ENCODE measurements at places on chromosomes 4 and X.
A peak's percentile ranks its signal among the peaks of the same experiment; 100 is the strongest.

DNA sequence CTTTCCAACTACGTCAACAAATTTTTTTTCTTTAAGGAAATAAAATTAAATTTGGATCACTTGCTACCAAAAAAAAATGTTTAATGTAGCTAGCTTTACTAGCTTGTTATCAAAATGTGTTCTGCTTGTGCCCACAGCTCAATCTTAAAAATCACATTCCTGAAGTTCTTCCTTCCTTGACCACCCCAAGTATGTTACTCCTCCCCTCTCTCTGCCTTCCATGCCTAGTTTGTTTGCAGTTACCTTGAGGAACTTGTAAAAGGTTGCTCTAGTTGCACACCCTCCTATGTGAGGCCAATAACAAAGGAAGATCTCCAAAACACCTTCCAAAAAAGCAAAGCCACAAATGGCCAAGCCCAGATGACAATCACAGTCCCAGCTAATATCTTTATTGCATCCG is 19.6 kb upstream of the TMEM184C start:
- no peak for DNase-seq

GRCh38 chr4:67549123-67549522 is 3.8 kb upstream of the CENPC start:
- DNase-seq = no peak

GRCh38 chr4:2795893-2796848 is 3.3 kb downstream of the SH3BP2 start:
- DNase-seq = no peak

GRCh38 chr4:36152735-36153134 is 91.6 kb downstream of the ARAP2 start:
- no peak for DNase-seq

- DNase-seq = no peak
Measured at GRCh38 chr4:61049018-61049417, 151.1 kb upstream of the ADGRL3 start.

GRCh38 chr4:140240237-140240636 is 86.3 kb upstream of the MAML3 start:
- no peak for DNase-seq

- no peak for DNase-seq
Measured at GRCh38 chrX:71627588-71628404, 9.5 kb upstream of the CXCR3 start.

DNA sequence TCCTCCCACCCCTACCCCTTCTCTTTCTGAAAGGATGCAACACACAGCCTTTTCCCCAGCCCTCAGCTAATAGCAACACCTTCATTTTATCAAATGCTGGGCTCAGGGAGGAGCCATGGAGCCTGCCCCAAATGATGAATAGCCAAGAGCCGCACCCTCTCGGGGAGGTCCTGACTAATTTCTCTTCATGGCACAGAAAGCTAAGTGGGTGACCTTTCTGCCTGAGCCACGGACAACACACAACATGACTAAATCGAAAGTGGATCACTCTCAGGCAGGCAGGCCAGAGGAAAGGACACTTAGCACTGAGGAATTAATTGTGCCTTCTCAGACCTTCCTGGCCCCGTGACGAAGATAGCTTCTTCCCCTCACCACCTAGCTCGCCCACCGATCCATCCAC is 165.1 kb upstream of the RAI2 start:
- DNase-seq = no peak

DNA sequence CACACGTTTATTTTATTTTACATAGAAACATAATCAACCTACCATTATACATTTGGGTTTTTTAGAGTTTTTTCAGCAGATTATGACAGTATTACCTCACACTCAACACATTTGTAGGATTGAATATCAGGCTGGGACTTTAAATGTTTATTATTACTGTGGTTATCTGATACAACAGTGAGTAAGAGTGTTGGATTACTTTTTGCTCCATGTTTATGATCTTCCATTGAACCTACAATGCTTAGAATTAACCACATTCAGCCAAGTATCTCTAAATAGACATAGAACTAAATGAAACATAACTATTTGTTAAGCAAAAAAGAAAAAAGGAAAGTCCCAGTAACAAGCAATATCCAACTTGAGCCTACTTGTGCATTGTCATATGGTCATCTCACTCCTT is 607.4 kb upstream of the PITX2 start:
- no peak for DNase-seq

- no peak for DNase-seq
Measured at GRCh38 chr4:118254368-118254767, 98.4 kb downstream of the PRSS12 start.

GRCh38 chrX:72203421-72203820 is 21.9 kb downstream of the PIN4 start:
- no peak for DNase-seq

DNA sequence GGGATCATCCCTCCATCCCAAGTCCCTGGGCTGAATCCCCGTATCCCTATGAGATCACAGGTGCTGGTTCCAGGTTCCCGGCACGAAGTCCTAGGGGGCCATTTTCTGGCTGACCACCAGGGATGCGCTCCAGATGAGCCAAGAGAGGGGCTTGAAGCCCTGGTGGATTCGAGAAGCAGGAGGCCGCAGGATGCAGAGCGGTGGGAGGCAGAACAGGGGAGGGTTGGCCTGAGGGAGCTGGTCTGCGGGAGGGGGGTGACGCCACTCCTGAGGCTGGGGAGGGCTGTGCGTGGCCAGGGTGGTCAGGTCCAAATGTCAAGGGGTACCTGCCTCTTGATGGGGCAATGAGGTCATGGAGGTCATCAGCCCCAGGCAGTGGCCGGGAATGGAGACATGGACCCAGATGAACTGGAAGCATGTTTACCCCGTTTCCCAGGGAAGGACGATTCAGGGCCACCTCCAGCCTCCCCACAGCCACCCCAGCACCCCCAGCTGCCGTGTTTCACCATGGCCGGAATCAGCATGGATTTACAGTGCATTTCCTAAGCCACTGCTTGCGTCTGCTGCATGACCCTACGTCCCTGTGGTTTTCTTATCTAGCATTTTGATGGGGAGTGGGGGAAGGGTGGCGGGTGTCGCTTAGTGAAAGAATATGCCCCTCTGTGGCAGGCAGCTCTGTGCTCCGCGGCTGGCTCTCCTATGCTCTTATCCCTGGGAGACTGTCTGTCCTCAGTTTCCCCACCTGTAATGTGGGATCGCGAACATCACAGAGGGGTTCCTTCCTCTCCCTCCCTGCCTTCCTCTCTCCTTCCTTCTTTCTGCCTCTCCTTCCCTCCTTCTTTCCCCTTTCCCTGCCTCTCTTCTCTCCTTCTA is 17.0 kb upstream of the HTRA3 start:
- DNase-seq = no peak

DNA sequence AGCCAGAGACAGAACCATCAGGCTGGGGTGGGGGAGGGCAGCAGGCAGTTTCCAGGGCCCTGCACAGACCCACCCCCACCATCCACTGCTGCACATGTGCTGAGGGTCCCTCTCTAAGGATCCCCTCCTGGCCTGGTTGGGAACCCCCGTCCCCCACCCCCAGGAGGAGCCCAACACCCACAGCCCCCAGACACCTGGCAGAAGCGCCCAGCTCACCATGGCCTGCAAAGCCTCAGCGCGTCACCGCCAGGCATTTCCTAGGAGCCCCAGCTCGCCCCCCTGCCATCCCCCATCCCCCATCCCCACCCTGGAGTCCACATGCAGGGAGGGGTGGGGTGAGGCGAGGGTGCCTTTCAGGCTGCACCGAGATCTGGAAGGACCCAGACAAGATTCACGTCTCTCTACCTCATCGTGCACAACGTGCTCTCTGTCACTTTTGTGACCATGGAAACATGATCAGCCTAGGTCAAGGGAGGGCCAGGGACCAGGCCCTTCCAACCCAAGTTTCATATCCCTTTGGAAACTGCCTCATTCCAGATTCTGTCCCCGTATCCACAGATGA is 9.3 kb downstream of the MXD4 start:
- no peak for DNase-seq

- DNase-seq = no peak
Measured at GRCh38 chr4:184583738-184584502, 65.3 kb downstream of the CASP3 start.

DNA sequence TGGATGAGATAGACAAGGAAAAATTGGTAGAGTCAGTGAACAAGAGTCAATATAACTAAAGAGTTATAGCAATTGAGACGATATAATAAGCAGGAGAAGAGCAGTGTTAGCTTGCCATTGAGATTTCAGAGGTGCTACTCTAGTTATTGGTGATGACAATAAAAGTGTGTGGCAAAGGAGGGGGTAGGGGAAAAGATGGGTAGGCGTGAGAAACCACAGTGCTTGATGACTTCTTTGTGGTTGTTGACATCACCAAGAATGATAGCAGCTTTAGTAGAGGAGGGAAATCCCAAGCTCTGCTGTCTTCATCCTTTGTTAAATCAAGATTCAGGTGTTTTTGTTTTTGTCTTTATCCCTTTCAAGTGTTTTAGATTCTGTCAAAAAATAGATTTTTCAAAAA is 179.9 kb upstream of the PPP3CA start:
- peak; percentile 18 for DNase-seq

DNA sequence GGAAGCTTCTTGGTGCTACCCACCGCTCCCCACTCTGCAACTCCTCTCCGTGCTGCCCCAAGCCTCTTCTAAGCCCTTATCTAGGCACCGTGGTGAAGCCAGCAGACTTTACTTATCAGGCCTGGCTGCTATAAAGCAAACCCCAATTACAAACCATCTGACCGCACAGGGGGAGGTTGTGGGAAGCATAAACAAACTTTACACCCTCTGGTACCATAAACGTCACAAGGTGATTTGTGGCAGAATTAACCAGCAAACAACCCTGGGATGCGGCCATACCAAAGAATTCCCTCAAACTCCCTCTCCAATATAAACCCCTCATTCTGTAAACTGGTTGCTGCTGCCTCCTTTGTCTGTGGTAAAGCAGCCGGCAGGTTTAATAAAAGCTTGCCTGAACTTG is 55.2 kb downstream of the MAGEC2 start:
- DNase-seq = no peak

DNA sequence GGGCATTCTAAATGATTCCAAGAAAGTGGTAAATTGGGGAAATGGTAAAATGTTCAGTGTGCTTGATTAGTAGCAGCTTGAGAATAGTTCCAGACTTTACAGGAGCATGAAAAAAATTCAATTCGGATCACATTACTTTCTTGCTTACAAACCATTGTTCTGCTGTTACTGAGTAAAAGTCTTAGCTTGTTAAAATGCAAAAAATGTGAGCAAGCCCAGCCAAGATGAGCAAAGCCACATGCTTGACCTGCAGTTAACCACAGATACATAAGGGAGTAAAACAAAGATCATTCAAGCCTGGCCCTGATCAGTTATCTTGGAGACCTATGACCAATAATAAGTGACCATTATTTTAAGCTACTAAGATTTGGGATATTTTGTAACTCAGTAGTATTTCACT is 562.9 kb upstream of the MAGEB2 start:
- no peak for DNase-seq

GRCh38 chr4:66052426-66052825 is 382.1 kb upstream of the EPHA5 start:
- DNase-seq = no peak

GRCh38 chr4:40550948-40551462 is 78.7 kb downstream of the RBM47 start:
- DNase-seq = no peak

DNA sequence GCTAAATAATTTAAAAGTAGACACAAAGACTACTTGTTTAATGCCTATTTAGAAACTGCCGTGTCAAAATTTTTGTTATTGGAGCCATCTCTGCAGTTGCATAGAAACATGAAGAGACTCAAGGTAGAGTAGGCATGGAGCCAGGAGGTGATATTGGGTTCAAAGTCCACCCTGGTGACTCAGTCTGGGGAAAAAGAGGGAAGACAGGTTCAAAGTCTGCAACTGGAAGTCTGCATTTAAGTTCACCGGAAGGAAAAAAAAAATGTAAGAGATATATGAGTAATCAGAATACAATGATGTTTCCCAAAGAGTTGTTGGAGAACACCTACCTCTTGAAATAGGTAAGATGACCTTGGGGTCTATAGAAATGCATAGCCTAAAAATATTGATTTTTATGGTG is 67.4 kb upstream of the QRFPR start:
- DNase-seq = no peak

GRCh38 chr4:182416067-182416466 is 172.9 kb downstream of the TENM3 start:
- DNase-seq = no peak

DNA sequence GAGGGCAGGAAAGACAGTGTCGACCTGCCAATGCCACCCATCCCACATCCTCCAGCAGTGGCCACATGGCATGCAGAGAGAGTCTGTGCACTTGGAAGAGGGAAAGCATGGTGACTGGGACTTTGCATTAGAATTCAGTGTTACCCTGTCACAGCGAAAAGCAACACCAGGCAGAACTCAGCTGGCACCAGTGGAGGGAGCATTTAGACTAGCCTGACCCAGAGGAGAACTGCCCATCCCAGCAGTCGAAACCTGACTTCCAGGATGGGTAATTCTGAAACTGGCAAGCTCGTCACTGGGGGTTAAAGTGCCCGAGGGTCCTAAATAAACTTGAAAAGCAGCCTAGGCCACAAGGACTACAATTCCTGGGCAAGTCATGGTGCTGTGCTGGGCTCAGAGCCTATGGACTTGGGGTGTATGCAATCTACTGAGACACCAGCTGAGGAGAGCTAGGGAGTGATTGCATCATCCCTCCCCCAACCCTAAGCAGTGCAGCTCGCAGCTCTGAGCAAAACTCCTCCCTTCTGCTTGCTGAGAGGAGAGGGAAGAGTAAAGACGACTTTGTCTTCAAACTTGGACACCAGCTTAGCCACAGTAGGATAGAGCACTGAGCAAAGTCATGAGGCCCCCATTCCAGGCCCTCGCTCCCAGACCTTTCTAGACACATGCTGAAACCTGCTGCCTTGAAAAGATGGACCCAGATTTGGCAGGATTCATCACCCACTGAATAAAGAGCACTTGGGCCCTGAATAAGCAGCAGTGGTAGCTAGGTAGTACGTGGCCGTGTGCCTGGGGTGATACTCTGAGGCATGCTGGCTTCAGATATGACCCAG is 68.8 kb downstream of the DDX60L start:
- no peak for DNase-seq
